ENCODE measurements at places on chromosomes 3 and 15.

GRCh38 chr3:162029736-162030135, 533.1 kb downstream of the OTOL1 start:
- no peak for DNase-seq

- no peak for DNase-seq
These were observed 31.6 kb downstream of the NKIRAS1 start for GRCh38 chr3:23885210-23885609.

DNA sequence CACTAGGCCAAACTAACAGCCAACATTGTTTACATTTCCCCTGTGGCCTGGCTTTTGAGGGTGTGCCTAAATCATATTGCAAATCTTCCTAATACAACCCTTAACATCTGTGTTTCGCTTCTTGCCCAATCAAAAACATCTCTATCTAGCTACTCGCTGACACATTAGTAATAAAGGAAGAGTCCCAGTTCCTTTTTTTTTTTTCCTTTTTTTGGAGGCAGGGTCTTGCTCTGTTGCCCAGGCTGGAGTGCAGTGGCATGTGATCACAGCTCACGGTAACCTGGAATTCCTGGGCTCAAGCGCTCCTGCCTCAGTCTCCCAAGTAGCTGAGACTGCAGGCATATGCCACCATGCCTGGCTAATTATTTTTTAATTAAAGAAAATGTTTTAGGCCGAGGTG, 2.1 kb upstream of the SRPRB start:
- no peak for DNase-seq

DNA sequence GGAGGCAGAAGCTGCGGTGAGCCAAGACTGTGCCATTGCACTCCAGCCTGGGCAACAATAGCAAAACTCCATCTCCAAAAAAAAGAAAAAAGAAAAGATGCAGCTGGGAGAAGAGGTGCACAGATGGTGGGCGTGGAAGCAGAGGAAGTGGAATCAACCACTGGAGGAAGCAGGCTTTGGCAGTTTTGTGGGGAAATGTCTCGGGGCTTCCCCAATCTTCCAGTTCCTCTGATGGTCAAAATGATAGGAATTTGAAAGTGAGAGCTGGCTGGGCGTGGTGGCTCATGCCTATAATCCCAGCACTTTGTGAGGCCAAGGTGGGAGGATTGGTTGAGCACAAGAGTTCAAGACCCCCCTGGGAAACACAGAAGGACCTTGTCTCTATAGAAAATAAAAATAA, 48.1 kb upstream of the SMAD3 start:
- no peak for DNase-seq

DNA sequence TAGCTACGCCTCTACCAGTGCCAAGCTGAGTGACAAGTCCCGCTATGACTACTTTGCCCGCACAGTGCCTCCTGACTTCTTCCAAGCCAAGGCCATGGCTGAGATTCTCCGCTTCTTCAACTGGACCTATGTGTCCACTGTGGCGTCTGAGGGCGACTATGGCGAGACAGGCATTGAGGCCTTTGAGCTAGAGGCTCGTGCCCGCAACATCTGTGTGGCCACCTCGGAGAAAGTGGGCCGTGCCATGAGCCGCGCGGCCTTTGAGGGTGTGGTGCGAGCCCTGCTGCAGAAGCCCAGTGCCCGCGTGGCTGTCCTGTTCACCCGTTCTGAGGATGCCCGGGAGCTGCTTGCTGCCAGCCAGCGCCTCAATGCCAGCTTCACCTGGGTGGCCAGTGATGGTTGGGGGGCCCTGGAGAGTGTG, 5.7 kb downstream of the GRM2 start:
- no peak for DNase-seq

- no peak for DNase-seq
These were observed 69.4 kb upstream of the FOXP1 start for GRCh38 chr3:71652781-71653413.

GRCh38 chr3:110569073-110569472, 502.5 kb upstream of the NECTIN3 start:
- no peak for DNase-seq

DNA sequence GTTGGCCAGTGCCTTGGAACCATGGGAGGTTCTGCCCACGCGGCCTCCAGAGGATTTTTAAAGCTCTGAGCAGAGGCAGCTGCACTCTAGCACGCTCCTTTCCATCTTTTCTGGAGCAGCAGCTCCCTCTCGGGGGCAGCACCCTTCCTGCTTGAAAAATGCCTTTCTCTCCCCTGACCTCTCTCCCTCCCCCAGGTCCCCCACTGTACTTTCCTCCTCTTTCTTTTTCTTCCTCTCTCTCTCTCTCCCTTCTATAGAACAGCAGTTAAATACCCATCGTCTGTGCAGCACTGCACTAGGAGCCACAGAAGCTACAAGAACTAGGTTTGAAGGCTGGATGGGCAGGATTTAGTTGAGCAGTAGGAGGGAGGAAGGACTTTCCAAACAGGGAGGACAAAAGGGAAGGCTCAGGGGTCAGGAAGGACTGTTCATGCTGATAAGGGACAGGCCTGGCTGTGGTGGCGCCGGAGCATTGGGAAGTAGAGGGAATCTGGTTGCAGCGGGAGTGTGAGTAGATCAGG, 4.4 kb downstream of the ALPK3 start:
- DNase-seq, result no peak

DNA sequence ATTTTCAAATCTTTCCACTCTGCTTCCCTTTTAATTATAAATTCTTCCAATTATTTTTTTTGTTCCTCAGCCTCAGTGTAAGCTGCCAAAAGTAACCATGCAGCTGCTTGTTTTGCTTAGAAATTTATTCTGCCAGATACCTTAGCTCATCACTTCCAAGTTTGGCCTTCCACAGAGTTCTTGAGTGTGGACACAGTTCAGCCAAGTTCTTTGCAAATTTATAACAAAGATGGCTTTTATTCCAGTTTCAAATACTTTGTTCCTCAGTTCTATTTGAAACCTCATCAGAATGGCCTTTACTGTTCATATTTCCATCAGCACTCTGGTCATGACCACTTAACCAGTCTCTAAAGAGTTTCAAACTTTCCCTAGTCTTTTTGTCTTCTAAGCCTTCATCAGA, 10.3 kb downstream of the RTP1 start:
- no peak for DNase-seq

GRCh38 chr15:67433495-67434099, 87.3 kb upstream of the C15orf61 start:
- DNase-seq, result no peak

DNA sequence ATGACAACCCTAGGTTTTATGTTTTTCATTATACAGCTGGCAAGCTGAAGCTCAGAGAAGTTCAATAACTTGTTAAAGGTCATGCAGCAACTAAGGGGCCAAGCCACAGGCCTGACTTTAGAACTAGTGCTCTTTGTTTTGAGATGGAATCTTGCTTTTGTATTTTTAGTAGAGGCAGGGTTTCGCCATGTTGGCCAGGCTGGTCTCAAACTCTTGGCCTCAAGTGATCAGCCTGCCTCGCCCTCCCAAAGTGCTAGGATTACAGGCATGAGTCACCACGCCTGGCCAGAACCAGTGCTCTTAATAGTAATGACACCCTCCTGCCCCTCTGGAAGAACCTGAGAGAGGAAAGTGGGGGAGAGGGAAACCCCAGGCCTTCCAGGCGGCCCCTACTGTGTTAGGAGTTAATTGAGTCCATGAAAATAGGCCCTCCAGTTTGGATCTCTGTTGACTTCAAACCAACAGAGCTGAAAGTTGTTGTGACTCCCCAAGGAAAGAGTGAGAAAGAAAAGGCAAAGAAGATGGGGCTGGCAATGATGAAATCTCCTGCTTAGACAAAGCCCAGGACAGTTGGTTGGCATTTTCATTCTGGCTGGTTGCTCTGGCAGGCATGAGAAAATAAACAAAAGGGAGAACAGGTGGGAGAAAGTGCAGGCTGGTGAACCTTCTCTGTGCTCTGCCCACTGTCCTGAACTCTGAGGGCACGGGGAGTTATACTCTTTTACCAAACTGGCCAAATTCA, 3.6 kb upstream of the PRRT3 start:
- DNase-seq, result no peak

DNA sequence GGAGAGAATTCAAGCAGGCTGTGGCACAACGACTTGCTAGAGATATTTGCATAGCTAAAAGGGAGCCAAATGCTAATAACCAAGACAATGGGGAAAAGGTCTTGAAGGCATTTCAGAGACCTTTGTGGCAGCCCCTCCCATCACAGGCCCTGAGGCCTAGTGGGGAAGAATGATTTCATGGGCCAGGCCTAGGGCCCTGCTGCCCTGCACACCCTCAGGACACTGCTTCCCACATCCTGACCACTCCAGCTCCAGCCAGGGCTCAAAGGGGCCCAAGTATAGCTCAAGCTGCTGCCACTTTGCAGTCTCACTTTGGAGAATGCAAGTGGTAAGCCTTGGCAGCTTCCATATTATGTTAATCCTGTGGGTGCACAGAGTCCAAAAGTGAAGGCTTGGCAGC, 21.5 kb upstream of the PTPN23 start:
- no peak for DNase-seq

DNA sequence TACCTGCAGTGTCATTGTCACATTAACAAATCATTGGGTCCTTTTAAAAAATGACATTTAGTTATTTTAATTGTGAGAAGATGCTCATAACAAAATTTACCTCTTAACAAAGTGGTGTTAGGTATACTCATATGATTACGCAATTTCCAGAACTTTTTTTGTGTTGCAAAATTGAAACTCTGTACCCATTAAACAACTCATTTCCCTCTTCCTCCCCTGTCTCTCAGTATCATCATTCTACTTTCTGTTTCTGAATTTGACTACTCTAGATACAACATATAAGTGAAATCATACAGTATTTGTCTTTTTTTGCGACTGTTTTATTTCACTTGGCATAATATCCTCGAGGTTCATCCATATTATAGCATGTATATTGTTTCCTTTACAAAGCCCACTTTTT, 58.7 kb upstream of the CHST2 start:
- no peak for DNase-seq

DNA sequence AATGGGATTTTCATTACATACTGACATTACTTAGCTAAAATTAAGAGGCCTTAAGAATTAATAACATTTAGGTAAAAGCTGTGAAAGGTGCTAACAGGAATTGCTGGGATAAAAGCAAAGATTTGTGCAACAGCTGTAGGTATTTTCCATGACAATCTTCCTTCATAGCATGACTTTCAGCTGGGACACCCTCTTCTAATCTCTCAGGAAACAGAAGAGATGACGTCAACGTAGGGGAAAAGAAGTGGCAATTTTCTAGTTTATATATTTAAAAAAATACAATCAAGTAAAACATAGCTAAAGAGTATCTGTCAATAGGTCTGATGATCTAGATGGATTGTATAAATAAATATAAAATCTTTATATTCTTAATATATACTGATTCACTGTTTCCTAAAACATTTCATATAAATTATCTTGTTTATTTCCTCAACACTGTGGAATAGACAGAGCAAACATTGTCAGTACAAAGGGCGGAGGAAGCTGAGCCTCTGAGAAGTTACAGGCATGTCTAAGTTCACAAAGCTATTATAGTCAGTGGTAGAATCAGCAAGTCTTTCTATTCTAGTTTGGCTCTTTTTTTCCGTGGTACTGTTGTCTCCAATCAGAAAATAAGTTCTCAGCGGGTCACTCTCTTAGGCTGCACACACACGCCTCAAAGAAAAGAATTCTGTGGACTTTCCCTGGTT, 217.0 kb downstream of the P3H2 start:
- DNase-seq, result no peak

DNA sequence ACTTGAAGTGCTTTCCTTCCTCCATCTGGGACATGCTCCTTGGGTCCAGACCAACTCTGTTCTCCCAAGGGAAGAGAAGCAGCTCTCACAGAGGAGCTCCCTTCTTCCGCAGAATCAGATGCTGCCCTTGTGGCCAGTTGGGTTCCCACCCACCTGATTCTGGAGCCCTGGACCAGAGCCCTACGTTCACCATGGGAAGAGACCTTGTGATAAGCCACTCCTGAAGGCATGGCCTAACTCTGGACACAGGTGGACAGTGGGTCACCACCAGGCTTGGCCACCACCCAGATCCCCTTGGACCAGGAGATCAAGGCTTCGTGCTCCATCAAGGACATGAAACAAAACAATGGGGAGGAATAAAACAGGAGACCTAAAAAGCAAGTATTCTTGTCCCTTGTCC, 172.2 kb downstream of the RPLP1 start:
- DNase-seq, result no peak

DNA sequence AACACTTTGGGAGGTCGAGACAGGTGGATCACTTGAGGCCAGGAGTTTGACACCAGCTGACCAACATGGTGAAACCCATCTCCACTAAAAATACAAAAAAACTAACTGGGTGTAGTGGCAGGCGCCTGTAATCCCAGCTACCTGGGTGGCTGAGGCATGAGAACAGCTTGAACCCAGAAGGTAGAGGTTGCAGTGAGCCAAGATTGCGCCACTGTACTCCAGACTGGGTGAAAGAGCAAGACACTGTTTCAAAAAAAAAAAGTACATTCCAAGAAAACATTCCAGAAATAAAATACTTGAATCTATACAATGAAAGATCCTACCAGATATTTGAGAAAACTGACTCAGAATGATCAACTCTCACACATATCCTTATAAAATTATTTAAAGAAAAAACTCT, 30.4 kb downstream of the TFDP2 start:
- DNase-seq, result no peak

- DNase-seq, result no peak
These were observed 4.9 kb downstream of the LIMD1 start for GRCh38 chr3:45599424-45599886.

GRCh38 chr15:99823346-99823745, 90.1 kb upstream of the LYSMD4 start:
- no peak for DNase-seq

DNA sequence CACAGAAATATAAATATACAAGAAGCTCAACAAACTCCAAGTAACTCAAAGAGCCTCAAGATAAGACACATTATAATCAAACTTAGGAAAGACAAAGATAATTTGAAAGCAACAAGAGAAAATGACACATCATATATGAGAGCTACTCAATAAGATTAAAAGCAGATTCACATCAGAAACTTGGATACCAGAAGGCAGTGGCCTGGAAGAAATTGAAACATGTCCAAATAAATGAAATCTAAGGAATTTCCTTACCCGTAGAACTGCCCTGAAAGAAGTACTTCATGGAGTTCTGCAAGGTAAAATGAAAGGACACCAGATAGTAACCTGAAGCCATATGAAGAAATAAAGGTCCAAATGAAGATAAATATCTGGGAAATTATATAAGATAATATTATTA, 113.9 kb downstream of the LSAMP start:
- no peak for DNase-seq

GRCh38 chr15:89818287-89818686, 3.6 kb upstream of the ANPEP start:
- no peak for DNase-seq

DNA sequence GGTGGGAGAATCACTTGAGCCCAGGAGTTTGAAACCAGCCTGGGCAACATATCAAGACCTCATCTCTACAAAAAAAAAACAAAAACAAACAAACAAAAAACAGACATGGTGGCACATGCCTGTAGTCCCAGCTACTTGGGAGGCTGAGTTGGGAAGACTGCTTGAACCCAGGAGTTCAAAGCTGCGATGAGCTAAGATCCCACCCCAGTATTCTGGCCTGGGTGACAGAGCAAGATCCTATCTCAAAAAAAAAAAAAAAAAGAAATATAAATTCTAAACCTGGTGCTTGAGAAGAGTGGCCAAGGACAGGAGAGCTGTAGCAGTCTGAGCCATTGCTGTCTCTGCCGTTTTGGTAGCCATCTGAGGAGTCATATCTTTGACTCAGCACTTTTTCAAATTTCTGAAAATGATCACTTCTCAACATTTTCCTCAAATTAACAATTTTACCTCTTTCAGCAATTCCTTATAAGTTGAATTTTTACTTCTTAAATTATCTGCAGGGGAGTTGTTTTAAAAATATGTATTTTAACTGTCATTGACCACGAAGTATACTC, 3.6 kb upstream of the DENND4A start:
- DNase-seq, result no peak

- no peak for DNase-seq
These were observed 4.3 kb downstream of the CD276 start for GRCh38 chr15:73688455-73688854.
